ENCODE measurements at places on chromosomes 13 and 19.

GRCh38 chr19:50152578-50152977 is 10.5 kb downstream of the IZUMO2 start:
- no peak for DNase-seq

DNA sequence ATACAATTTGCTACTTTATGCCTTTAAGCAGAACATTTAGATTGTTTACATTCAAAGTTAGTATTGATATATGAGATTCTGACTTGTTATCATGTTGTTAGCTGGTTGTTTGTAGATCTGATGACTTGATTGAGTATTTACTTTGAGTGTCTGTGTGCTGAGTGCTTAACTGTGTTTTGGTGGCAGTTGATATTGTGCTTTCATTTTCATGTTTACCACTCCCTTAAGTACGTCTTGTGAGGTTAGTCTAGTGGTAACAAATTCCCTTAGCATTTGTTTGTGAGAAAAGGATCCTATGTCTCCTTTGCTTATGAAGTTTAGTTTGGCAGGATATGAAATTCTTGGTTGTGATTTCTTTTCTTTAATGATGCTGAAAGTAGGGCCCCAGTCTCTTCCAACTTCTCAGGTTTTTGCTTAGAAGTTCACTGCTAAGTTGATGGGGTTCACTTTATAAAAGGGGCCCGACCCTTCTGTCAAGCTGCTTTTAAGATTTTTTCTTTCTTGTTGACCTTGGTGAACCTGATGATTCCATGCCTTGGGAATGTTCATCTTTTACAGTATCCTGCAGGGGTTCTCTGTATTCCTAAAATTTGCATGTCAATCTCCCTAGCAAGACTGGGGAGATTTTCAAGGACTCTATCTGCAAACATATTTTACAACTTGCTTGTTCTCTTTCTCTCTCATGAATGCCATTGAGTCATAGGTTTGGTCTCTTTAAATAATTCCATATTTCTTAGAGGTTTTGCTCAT is 1095.4 kb upstream of the PCDH20 start:
- DNase-seq: no peak

DNA sequence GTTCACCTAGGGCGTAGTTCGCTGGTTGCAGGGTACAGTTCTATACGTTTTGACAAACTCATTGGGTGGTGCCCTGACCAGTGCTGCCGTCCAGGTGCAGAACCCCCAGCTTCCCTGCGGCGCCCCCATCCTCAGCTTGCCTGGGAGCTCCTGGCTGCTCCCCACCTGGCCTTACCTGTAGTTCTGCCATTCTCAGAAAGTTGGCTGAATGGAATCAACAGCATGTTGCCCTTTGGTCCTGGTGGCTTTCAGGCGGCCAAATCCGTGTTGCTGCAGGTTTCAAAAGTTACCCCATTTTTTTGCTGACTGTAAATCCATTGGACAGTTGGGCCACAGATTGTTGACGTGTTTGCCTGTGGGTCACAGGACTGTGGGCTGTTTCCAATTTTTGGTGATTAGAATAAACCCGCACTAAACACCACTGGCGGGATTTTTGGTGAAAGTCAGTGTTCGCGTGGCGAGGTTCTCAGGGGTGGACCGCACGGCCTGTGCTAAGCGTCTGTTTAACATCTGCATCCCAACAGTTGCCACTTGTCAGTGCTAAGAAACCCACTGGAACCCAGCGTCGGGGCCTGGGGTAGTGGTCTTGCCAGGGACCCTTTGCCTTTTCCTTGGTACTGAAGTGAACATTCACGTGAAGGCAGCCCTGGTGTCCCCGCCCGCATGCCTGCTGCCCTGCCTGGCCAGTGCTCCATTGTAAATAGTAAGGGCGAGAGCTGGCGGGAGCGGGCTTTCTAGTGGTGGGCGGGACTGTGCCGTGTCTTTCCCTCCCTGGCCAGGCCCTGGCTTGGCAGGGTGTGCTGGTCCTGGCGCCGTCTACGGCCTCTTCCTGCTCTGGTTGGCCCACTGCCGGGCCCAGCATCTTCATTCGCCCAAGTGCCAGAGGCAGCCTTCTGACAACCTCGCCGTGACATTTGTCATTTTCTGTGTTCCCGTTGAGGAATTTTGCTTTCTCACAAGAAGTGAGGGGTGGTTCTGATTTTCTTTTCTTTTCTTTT is 3.3 kb downstream of the DOT1L start:
- no peak for DNase-seq

DNA sequence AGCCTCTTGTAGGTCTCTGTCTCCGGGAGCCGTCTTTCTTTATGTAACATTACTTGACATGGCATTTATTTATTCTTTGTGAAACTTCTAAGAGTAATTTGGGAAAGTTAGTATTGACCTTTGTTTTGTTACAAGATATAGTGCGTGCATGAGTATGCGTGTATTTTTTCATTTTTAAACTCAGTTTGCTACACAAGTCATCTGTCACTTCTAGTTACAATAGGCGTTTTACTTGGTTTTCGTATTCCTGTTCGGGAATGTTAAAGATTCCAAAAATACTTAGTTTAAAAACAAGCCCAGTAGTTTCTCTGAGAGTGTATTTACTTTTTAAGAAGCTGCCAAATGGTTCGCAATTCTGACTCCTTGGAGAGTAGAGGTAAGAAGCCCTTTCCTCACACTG is 3.2 kb downstream of the PDS5B start:
- DNase-seq: no peak

GRCh38 chr13:27147530-27148170 is 24.0 kb downstream of the USP12 start:
- peak; percentile 67 for DNase-seq

GRCh38 chr13:95256091-95256490 is 45.2 kb downstream of the ABCC4 start:
- no peak for DNase-seq

- no peak for DNase-seq
Measured at GRCh38 chr19:55525289-55526101, 11.4 kb downstream of the SBK2 start.

- no peak for DNase-seq
Measured at GRCh38 chr13:44668688-44669087, 92.6 kb upstream of the TSC22D1 start.

DNA sequence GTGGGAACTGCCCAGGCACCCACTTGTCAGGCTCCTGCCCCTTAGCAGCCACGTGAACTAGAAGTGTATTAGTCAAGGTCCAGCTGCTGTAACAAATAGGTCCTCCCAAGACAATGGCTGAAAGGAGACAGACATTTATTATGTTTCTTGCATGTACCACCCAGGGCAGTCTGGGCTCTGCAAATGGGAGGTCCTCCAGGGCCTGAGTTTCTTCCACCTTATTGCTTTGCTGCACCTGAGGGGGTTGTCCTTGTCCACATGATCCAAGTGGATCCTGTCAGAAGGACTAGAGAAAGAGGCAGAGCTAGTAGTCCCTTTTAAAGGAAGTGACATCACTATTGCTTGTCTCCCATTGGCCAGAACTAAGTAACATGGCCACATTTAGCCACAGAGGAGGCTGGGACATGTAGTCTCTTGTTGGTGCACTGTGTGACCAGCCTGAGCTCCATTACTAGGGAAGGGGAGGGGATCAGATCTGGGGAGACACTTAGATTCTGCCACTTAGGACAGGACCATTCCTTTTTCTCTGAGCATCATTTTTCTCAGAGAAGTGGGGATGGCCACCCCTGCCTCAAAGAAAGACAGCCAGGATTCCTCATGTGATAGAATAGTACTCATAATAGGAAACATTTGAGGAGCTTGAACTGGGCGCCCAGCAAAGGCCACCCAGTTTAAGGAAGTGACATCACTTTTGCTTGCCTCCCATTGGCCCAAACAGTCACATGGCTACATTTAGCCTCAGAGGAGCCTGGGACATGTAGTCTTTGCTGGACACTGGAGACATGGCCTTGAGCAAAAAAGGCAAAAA is 15.1 kb downstream of the CC2D1A start:
- DNase-seq: no peak

DNA sequence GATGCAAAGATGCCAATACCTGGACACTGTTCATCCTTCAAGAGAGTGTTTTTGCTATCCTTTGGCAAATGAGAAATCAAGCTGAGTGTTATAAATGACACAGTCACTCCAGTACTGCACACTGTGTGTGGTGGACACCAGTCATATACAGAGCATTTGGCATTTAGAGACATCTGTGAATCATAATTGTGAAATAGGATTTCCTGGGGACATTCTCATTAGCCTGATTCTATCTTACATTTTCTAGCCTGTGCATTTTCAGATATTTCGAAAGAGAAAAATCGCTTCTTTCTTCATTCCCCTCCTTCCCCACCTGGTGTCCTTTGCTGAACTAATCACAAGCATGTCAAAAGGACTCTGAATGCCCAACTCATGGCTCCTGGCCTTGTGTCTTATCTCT is 781.0 kb upstream of the ARGLU1 start:
- DNase-seq: no peak

DNA sequence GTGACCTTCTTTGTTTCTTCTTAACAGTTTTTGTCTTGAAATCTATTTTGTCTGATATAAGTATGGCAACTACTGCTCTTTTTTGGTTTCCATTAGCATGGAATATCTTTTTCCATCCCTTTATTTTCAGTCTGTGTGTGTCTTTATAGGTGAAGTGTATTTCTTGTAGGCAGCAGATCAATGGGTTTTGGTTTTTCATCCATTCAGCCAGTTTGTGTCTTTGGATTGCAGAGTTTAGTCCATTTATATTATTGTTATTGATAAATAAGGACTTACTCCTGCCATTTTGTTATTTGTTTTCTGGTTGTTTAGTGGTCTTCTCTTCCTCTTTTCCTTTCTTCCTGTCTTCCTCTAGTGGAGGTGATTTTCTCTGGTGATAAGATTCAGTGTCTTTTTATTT is 54.4 kb downstream of the ZNF136 start:
- no peak for DNase-seq

DNA sequence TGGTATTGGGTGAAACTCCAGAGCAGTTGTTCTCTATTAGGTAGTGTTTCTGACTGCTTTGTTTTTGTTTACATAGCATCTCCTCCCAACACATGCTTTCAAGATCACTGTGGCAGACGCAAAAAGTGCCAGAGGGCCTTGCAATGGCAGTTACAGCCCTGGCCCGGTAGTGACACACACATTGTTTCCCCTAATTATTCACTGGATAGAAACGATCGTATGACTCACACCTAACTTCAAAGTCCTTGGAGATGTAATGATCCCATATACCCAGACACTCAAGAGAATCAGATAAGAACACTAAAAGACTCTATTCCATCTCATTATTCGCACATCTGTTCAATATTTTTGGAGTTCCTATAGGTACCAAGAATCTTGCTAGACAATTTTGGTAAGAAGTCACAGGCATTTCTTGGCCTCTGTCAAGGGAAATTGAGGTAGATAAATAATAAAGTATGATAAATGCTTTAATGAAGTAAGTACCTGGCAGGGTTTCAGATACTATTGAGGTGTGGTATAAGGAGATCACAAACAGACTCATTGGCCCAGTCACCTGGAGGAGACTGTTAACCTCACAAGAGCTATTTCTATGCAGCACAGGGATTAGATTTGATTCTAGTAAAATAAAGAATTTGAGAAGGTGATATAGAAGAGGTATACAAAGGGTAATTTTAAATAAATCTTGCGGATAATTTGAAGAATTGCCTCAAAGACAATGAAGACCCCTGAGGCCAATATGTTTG is 485.3 kb downstream of the SLITRK6 start:
- DNase-seq: no peak

- DNase-seq: peak; percentile 78
Measured at GRCh38 chr19:8194528-8195267, 14.5 kb upstream of the CERS4 start.

GRCh38 chr13:108572782-108573211 is 56.6 kb upstream of the MYO16 start:
- DNase-seq: no peak

- DNase-seq: no peak
Measured at GRCh38 chr19:4722671-4723594, 709 bp downstream of the DPP9 start.

DNA sequence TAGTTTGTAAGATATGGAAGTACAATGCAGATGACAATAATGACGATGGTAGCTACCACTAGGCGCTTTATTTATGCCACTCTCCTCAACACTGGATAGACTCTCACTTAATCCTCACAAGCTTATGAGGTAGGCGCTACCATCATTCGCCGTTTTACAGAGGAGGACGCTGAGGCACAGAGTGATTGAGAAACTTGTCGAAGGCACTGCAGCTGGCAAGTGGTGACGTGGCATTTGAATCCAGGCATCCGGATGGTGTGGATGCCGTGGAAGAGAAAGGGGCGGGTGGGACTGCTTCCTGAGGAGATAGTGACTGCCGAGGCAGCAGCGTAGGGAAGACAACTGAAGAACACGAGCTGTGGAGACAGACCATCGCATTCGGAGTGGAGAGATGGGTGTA is 1.3 kb upstream of the RPS9 start:
- no peak for DNase-seq
